RKO (cell line): ENCODE measurements at places on chromosomes 12 and 14.
A peak's percentile ranks its signal among the peaks of the same experiment; 100 is the strongest.

- no peak for DNase-seq
Observed at GRCh38 chr12:92051441-92051840, 94.2 kb downstream of the BTG1 start.

DNA sequence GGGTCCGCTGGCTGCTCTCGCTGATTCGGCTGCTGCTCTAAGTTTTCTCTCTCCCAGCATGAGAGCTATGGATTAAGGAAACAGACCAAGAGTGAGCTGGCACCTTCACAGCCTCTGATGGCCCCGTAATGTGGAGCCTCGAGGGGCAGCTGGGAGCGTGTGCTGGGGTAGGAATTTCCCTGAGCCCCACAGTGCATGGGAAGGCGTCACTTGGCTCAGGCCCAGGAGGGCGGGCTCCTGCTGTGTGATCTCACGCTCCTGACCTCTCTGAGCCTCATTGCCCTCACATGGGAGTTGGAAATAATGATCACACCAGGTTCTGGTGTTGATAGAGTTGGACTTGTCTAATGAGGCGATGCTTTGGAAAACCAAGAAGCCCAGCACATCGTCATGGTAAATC, 238.6 kb upstream of the CRY1 start:
- no peak for DNase-seq

DNA sequence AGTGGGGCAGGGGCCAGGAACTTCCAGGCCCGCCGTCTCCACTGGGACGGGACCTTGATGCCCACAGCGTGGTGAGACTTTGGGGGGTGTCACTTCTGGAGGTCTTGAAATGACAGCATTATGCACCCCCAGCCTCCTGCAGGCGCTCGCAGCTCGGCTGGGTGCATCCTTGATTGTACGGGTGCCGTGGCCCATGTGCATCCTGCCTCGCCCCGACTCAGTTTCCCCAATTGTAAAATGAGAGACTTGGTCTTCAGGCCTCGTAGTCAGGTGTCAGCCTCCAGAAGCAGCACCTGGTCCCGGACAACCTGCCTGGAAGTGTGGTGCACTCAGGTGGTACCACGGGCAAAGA, 8.9 kb upstream of the PUS1 start:
- DNase-seq, result no peak

DNA sequence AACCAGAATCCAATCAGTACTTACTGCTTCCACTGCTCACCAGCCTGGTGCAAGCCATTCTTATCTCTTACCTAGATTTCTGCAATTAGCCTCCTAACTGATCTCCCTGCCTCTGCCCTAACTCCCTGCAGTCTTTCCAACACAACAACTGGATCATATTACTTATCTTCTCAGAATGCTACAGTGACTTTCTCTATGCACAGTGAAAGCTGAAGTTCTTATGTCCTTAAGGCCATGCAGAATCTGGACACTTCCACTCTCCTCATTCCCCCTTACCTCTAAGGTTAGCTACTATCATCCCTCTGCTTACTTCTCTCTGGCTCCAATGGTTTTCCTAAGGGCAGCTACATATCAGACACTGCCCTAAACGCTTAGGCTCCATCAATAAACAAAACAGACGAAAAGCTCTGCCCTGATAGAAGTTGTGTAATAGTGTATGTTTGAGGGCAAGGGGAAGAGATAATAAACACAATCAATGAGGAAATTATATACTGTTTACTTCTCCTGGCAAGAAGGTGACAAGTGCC, 4.0 kb downstream of the KTN1 start:
- DNase-seq, result no peak

GRCh38 chr12:56257491-56258067, 605 bp downstream of the ANKRD52 start:
- peak; percentile 50 for DNase-seq

DNA sequence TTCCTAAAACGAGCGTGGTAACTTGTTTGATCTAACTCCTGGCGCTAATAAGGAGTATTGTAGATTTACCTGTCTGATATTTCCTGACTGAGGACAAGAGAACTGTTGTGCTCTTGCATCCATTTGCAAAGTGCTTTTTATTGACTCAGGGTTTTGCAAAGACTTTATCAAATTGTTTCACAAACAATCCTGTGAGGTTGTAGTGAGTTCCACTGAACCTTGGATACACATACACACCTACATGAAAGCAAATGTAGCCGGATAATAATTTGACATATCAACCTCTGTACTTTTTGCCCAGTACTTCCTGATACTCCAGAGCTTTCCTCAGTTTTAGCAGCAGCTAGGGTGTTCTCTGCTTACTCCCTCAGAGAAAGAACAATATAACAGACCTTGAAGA, 6.7 kb upstream of the PTGER2 start:
- no peak for DNase-seq

GRCh38 chr14:19729763-19730162, 13.6 kb upstream of the OR4Q3 start:
- DNase-seq, result no peak

DNA sequence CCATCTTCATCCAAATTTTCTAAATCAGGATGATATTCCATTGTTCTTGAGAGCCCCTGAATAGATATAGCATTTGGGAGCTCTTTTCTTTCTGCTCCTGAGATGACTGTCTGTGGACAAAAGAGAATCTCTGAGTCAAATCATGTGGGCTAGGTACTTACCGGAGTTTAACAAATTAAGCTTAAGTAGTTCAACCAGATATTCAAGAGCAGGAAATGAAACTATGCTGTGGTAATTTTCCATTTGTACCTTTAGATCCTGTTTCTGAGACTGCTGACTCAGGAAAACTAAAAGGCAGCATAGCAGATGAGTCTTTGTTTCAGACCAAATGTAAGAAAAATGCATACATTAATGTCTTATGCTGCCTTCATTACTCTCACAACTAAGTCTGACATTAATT, at the start of gene CLEC7A:
CLEC7A (minus strand) TSS at position 158 of the 400 bp plus-strand sequence; CDS start at position 41, 117 bp downstream.
- no peak for DNase-seq

DNA sequence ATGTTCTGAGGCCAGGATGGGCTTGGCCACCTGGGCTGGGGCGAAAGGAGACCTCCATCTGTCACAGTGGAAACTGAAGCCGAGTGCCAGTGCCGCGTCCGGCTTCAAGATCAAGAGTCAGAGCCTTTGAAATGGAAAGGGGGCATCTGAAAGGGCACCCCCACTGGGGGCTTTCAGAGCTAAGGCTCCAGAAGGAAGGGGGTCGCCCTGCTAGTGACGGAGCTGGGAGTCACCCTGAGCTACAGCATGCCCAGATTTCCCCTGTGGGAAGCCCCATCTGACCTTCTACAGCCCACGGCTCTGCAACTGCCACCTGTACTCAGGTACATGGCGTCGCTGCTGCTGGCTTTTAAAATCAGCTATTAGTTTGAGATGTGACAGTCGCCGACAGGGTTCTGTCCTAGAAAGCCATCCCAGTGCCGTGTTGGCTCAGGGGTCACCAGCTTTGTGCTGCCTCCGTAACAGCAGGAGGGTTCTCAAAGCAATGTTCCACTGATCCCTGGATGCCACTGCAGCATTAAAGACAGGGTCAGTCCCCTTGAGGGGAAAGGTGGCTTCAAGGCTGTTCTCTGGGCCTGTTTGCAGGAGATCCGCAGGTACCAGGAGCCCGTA, 31.5 kb downstream of the CCNK start:
- DNase-seq, result no peak

GRCh38 chr12:11780521-11781101, 131.1 kb downstream of the ETV6 start:
- no peak for DNase-seq

GRCh38 chr12:123062681-123063486, 82.4 kb downstream of the ARL6IP4 start:
- peak; percentile 56 for DNase-seq

DNA sequence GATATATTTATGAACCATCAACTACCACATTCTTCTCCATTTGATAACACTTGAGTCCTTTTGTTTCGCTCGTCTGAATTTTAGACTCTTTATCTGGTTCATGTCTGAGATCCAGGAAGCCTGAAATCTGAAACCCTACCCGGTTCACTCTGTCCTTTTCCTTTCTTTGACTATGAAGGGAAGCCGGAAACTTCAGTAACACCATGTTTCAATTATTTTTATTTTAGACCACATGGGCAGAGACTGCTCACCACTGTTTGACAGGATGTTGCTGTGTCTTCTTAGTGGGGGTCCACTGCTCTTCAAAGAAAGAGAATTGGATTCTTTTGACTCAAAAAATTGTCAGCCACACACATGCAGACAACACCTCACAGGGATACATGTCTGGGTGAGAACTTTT, 331.9 kb upstream of the FLRT2 start:
- no peak for DNase-seq
